ENCODE measurements at places on chromosomes 5 and 9.

DNA sequence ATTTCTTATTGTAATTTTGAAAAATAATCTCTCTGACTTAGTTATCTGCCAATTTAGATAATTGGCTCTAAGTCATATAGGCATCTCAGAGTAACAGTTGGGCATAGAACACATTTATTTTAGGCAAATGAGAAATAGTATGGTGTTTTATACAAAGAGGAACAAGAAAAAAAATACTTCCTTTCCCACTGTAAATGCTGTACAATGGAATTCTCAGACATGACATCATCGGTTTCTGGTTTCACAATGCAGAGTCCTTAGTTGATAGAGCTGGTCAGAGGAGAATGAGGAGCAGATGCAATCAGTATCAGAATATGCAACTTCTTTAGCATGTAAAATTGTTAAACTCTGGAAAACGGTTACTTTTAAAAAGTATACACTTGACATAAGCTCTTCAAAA is 49.4 kb downstream of the PLK2 start:
- no peak for DNase-seq

GRCh38 chr9:126658956-126659555 is 45.3 kb downstream of the LMX1B start:
- no peak for DNase-seq

GRCh38 chr5:176943816-176944215 is 44.7 kb upstream of the HK3 start:
- no peak for DNase-seq

DNA sequence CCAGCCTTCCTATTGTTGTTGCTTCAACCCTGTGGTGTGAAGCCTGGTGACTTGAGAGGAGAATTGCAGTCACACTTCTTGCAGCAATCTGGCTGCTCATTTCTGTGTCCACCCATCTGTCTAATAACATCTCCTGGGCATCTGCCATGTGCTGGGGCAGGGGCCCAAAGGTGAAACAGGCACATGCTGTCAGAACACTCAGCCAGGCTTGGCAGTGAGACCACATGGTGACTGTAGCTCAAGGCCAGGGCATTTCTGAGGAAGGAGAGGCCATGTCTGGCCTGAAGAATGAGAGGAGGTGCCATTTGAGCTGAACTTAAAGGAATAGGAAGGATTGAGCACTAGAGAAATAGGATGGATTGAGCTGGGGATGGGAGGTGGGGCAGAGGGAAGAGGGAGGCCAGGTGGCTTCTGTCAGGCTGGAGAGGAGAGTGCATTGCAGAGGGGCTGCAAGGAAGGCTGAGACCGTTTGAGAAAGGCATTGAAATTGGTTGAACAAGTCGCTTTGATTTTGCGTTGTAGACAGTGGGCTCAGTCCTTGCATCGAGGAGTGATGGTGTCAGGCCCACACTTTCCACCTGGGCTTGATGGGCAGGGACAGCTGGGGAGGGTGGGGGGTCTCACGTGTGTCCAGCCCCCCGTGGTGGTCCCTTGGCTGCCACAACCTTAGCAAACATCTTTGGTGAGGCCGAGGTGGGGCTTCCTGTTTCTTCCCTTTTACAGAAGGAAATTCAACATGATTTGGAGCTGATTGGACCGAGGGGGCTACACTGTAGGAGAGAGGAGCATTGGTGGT is 222.4 kb downstream of the CACNA1B start:
- no peak for DNase-seq

GRCh38 chr5:61706751-61707150 is 374.7 kb downstream of the ZSWIM6 start:
- no peak for DNase-seq

GRCh38 chr5:100903039-100903887 is at the start of gene ST8SIA4:
TSS of gene ST8SIA4 (minus strand) at chr5:100903282. CDS start at chr5:100902955, 327 bp downstream.
- peak; percentile 70 for DNase-seq

- DNase-seq = no peak
Measured at GRCh38 chr5:67299231-67299735, 102.7 kb upstream of the CD180 start.

GRCh38 chr5:177064500-177065277 is 22.0 kb upstream of the FGFR4 start:
- no peak for DNase-seq

DNA sequence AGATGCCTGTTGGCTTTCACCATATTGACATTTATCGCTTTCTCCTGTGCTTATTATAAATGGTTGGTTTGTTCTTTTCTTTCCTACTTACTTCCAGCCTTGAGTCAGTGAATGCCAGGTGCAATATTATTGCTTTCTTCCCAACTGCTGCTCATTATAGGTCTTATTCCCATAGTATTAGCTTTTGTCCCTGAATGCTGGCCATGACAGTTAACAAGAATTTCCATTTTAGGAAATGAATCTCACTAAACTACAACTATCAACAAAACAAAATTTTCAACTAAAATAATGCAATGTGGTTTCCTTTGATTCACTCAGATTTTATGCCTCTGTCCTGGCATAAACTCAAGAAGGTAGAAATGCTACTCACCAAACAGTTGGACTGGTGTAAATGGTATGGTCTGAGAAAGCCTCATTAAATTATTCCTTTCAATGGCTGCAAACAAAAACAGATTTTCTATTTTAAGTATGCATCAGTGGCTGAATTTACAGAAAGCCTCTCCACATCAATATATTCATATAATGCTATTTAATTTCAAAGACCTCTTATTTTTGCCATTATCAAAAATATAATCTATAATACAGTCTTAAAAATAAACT is 145.4 kb downstream of the TRPM6 start:
- DNase-seq = no peak

DNA sequence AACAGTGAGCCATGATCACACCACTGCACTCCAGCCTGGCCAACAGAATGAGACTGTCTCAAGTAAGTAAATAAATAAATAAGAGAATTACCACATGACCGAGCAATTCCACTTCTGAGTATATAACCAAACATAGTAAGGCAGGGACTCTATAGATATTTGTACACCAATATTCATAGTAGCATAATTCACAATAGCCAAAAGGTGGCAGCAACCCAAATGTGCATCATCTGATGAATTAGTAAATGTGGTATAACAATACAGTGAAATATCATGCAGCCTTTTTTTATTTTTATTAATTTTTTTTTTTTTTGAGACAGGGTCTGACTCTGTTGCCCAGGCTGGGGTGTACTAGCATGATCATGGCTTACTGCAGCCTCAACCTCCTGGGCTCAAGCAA is 33.1 kb downstream of the ALDH7A1 start:
- no peak for DNase-seq

DNA sequence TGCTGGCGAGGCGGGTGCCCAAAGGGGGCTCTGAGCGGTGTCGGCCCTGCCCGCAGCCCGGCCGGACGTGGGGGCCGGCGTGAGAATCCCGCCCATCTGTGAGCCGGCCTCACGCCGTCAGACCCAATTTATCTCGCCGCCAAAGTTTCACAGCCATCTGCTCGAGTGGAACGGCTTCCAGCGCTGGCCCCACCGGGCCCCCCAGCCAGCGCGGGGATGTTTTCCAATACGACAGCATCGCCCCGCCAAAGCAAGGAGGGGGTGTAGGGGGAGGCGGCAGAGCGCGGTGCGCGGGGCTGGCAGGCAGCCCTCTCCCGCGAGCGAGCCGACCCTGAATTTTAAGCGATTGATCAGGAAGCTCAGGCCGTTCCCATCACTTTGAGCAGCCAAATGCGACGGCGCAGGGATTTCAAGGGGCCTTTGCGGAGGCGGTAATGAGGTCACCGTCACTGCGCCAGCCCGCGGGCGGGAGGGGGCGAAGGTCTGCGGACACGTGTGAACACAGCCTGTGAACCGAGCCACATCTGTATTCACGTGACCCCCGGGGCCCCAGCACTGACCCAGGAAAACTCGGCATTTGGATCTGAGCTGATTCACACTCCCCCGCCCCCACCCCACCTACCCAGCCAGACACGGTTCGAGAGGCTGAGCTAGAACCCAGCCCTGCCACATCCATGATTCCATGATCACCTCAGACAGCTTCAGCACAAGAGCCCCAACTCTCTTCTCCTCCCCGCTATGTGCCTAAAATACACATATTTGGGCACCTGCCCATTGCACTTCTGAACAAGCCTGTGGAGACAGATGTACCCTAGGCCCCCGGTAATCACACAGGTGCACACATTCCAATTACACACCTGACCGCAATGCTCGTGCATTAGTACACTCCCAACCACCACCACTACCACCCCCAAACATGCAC is 47.8 kb upstream of the PSD2 start:
- DNase-seq = peak; percentile 59

GRCh38 chr9:73154271-73154670 is 2.6 kb downstream of the ANXA1 start:
- no peak for DNase-seq

DNA sequence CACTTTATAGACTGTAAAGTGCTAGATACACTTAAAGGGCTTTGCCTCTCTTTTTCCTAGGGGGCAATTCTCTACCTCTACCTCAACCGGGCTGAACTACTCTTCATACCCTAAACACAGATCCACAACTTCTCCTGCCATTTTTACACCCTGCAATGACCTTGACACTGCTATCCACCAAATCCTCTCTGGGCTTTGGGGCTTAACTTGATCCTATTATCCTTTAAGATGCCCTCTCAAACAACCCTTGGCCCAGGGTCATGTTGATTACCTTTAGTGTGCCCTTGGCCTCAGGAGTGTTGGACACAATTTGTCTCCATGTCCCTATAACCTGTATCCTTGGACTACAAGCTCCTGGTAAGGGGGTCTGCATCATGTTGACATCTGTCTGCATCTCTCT is 19.5 kb downstream of the ANXA6 start:
- DNase-seq = no peak

DNA sequence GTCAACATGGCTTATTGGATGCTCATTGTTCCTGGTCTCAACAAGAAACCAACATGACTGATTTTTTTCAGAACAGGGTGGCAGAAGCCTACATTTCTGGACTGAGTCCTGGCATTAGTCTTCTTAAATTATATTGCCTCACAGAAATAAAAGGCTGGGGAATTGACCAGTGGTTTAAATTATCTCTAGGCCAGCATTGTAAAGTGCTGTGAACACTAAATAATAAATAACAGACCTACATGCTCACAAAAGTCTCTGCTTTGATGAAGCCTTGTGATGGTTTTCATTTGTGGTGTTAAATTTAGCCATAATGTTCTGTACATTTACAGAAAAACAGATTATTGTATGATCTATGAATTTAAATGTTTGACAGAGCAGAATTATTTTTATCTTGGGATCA is 44.7 kb upstream of the CD180 start:
- DNase-seq = no peak

- DNase-seq = peak; percentile 1
Measured at GRCh38 chr5:41510176-41510831, at the start of gene PLCXD3. TSS of gene PLCXD3 (minus strand) at chr5:41510601. CDS start at chr5:41510526, 75 bp downstream.

- no peak for DNase-seq
Measured at GRCh38 chr9:108259917-108260675, 595.7 kb downstream of the ACTL7B start.

DNA sequence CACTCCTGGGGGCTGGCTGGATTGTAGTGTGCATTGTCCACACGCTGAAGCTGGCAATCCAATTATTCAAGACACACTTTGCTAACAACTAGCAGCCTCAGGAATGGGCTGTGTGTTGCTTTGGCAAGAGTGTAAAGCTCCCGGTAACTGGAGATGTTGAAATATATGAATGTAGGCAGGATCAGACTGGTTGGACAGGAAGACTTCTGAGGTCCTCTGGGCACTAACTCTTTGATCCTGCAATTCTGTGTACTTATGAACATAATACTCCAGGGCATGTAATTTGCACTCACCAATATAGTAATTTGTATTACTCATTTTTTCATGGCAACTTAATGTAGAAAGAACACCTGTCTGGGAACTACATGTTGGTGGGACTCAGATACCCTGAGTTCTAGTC is 106.7 kb upstream of the SLC28A3 start:
- DNase-seq = no peak

DNA sequence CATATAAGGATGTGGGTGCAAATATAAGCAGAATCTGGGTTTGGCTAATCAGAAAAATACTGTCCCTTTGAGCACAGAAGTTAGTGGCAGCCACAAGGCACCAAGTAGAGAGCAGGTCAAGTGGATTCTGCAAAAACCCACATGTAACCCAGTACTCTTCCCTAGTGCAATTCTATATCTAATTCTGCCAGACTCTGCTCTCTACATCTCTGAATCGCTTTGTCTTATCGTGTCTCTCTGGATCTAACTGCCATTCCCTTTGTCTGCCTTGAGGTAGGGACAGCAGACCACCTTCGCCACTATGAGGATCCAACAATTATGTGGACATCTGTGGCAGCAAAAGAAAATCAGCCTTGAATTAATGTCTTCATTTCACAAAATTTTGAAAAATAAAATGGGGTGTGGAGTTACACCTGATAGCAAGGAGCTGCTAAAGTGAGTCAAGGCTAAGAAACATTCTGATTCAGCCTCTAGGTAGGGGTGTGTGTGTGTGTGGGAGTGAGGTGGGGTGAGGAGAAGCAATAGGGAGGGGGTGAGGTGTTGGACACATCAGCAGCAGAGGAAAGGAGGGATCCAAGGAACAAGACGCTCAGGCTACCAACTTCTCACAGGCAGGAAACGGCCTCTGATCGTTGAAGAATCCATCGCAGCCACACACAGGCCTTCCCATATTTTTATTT is 33.7 kb upstream of the ZNF366 start:
- no peak for DNase-seq

- no peak for DNase-seq
Measured at GRCh38 chr9:21506626-21507482, 24.7 kb upstream of the IFNE start.

DNA sequence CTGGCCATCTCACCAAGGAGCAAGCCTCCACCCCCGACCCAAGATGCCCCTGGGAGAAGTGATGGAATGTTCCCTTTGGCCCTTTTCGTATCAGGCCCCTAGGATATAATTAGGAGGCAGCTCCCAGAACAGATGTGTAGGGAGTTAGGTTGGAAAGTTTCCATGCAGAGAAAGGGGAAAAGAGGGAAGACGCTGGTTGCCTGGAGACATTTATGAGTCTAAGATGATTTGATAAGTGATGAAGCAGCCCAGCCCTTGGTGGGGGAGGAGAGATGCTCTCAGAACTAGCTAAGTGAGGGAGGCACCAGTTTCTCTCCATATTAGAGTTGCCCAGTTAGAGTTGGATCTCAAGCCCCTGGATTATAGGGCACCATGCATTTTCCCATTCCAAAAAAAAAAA is 137.5 kb downstream of the GNA14 start:
- no peak for DNase-seq

- DNase-seq = no peak
Measured at GRCh38 chr5:17396247-17396646, 101.8 kb upstream of the TAF11L2 start.

DNA sequence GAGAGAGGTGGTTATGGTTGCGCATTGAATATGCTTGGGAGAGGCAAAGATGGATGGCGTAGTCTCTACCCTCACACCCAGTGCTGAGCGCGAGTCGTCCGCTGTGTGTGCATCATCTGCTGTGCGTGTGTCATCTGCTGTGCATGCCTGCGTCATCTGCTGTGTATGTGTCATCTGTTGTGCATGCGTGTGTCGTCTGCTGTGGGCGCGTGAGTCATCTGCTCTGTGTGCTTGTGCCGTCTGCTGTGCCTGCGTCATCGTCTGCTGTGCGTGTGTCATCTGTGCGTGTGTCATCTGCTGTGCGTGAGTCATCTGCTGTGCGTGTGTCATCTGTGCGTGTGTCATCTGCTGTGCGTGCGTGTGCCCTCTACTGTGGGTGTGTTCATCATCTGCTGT is 68.0 kb upstream of the IRX4 start:
- DNase-seq = no peak

- DNase-seq = no peak
Measured at GRCh38 chr9:132049900-132050299, 29.8 kb downstream of the MED27 start.

GRCh38 chr5:137141779-137142178 is 357.3 kb downstream of the SPOCK1 start:
- no peak for DNase-seq

GRCh38 chr5:43601454-43602260 is 1.3 kb upstream of the NNT start:
- no peak for DNase-seq
